Left kidney (tissue), 8 donors: ENCODE measurements at places on chromosomes 3 and 15. TPM values are rescaled to one million over a fixed set of nuclear protein-coding genes. Genes with fewer than 3 reads are reported as not detected.

Gene MED12L
- polyA plus RNA-seq = 2.7 TPM

Gene TEX264
- polyA plus RNA-seq = 57.3 TPM

Gene ANKRD34C
- polyA plus RNA-seq = 0.10 TPM

Gene HYKK
- polyA plus RNA-seq = 10.3 TPM

Gene MST1R
- polyA plus RNA-seq = 2.8 TPM

Gene TICRR
- polyA plus RNA-seq = 17.9 TPM

Gene HRG
- 2.0 TPM for polyA plus RNA-seq

Gene AHSG
- 0.62 TPM for polyA plus RNA-seq

DNA sequence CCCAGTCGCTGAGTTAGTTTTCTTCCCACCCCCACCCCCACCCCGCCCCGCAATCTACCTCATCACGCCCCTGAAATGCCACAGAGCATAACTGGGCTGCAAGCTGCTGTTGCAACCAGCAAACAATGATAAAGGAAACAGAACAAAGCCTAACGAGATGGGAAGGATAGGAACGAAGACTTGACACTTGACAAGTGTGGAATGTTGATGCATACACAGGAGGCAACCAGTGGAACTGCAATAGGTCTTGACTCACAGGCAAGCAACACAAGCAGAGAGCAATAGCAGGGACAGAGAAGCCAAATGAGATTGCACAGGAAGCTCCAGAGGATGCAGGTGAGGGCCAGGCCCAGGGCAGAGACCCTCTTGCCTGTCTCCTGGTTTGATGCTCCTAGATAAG lies 225.9 kb downstream of the IGSF11 start:
- DNase-seq = no peak

- DNase-seq = no peak
Observed at GRCh38 chr3:168974617-168975403, 688.7 kb downstream of the MECOM start.

- DNase-seq = no peak
Observed at GRCh38 chr15:77140220-77140619, 69.3 kb upstream of the TSPAN3 start.

GRCh38 chr3:23698652-23699313 lies 107.0 kb upstream of the UBE2E1 start:
- DNase-seq = no peak

DNA sequence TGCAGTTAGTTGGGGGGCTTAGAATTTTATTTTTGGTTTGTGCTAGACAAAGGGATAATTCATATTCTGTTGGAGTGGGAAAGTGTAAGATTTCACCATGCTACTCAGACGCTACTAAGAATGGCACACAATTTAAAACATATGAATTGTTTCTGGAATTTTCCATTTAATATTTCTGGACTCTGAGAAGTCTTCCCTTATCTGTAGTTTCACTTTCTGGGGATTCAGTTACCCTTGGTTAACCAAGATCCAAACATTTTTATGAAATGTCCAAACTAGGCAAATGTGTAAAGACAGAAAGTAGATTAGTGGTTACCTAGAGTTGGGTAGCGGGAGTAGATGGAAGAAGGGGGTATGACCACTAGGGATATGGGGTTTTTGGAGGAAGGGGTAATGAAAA lies 53.1 kb downstream of the TCF12 start:
- DNase-seq = no peak

DNA sequence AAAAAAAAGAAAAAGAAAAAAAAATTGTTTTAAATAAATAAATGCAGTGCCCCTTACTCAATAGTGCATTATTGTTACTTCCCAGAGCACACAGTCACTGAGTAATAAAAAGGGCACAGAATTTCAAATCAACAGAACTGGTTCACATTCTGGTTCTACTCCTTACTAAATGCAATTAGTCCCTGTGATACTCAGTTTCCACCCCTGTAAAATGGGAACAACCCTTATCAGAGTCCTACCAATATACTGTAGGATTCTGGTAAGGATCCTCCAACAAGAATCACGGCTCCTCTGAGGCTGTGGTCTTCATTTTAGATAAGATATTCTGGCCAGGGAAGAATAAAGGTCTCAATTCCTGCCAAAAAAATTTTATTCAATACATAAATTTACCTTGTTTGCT lies 50.7 kb downstream of the ITGB5 start:
- DNase-seq = no peak

- no peak for DNase-seq
Observed at GRCh38 chr15:76163457-76164295, 103.9 kb downstream of the TMEM266 start.

DNA sequence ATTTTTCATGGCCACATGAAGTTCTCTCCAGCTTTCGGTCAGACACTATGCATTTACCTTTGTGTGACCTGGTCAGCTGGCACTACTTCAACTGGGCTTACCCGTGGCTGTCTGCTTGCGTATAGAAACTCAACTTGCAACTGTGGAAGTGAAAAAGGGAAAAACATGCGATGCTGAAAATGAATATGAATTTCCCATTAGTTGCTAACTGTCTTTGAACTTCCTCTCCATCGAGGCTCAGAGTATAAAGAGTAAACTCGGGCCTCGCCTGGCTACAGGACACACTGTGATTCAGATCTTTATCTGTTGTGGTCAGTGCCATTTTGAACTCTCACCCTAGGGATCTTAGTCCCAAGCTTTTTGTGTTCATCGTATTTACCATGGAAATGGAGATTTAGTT lies 26.8 kb downstream of the NFKBIZ start:
- no peak for DNase-seq

- DNase-seq = no peak
Observed at GRCh38 chr3:45908761-45909160, 22.4 kb downstream of the CCR9 start.

GRCh38 chr3:29757054-29757777 lies 476.3 kb downstream of the RBMS3 start:
- no peak for DNase-seq

GRCh38 chr3:127964053-127964452 lies 49.0 kb downstream of the KBTBD12 start:
- no peak for DNase-seq

GRCh38 chr3:43497422-43497821 lies 124.4 kb downstream of the ANO10 start:
- DNase-seq = no peak

- DNase-seq = no peak
Observed at GRCh38 chr15:49380912-49381311, 42.1 kb upstream of the FGF7 start.

GRCh38 chr3:160395297-160395696 lies 3.7 kb downstream of the IFT80 start:
- no peak for DNase-seq

DNA sequence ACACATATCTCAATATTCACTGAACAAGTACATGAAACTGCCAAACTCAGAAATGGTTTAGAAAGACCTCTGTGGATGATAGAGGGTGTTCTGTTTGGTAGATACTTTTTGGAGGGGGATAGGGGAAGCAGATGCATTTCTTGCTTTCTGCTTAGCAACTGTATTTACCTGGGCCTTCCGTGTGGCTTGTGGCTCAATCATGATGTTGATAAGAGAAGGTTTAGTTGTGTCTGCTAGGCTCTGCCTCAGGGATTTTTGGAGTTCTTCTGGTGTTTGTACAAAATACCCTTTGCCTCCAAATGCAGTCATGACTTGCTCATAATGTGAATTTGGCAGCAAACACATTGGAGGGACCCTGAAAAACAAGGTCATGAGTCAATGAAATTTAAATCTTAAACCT lies 38.2 kb downstream of the HACL1 start:
- DNase-seq = no peak

GRCh38 chr15:75049392-75049791 lies 26.0 kb downstream of the PPCDC start:
- no peak for DNase-seq

DNA sequence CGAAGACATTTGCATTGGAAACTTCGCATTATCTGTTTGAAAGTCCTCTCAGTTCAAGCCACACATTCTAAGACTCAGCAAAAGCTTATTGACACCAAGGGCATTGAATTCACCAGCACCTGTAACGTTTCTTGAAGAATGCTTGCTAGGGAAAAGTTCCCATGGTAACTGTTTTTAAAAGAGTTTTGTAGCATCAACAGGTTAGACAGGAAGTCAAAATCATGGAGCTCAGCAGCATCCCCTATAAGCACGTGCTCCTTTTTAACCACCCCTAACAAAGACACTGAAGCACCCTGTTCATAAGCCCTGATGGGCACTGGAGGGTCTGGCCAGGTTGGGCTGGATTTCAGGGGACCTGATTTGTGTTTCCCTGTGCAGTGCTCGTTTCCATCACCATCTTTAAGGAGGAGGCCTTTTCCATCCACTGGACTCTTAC lies 229.7 kb upstream of the BHLHE40 start:
- no peak for DNase-seq

DNA sequence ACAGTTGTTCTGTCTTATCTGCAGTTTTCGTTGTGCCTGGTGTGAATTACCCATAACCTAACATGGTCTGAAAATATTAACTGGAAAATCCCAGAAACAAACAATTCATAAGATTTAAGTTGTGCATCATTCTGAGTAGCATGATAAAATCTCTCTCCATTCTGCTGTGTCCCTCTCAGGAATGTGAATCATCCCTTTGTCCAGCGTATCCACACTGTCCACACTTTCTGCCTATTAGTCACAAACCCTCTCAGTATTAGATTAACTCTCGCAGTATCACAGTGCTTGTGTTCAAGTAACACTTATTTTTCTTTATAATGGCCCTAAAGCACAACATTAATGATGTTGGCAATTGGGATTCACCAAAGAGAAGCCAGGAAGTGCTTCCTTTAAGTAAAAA lies 203.2 kb downstream of the CGGBP1 start:
- DNase-seq = no peak

DNA sequence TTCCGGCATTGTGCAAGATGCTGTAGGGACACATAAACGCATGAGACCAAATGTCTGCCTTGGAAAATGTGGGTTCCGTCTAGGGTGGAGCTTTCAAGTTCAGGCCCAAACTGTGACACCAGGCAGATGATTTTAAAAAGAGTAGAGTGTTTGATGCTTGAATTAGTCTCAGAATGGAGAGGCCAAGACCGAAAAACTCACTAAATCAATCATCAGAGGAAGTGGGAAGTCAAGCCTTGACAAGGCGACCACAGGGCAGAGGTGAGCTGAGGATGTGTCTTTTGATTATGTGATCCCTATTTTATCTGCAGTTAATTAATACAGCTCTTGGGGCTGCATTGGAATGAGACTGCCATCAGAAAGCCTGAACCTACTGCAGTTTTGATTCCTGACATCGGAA lies 275.4 kb downstream of the ABHD5 start:
- DNase-seq = no peak
